ENCODE measurements at places on chromosomes 12 and 14. TPM values are rescaled to one million over a fixed set of nuclear protein-coding genes. Genes with fewer than 3 reads are reported as not detected.

The SLC4A8 gene
- total RNA-seq: 15.0 TPM

The PDE6H gene
- not detected for total RNA-seq

The KERA gene
- total RNA-seq: not detected

The SERPINA9 gene
- total RNA-seq: not detected

The RNASE9 gene
- not detected for total RNA-seq

The CLEC2A gene
- total RNA-seq: not detected

The MSRB3 gene
- 23.8 TPM for total RNA-seq

The CNTN1 gene
- total RNA-seq: 35.6 TPM

The ST8SIA1 gene
- 35.0 TPM for total RNA-seq

The NPFF gene
- total RNA-seq: not detected

The CMA1 gene
- total RNA-seq: not detected

The PRH2 gene
- total RNA-seq: not detected

The KRT83 gene
- not detected for total RNA-seq

The LALBA gene
- total RNA-seq: not detected

The SALL2 gene
- total RNA-seq: 5.8 TPM

The CCDC38 gene
- total RNA-seq: 0.12 TPM

The RND1 gene
- not detected for total RNA-seq

The TAC3 gene
- not detected for total RNA-seq

The DGKA gene
- 31.9 TPM for total RNA-seq

The PPP2R5C gene
- total RNA-seq: 169 TPM

The RILPL2 gene
- 5.9 TPM for total RNA-seq

The LRRC10 gene
- not detected for total RNA-seq

The OTUB2 gene
- 1.3 TPM for total RNA-seq

The CLEC2D gene
- 2.1 TPM for total RNA-seq

The OR4E2 gene
- total RNA-seq: not detected

The MYH7 gene
- total RNA-seq: 1.4 TPM

The POTEG gene
- total RNA-seq: not detected

The NEMP1 gene
- total RNA-seq: 16.4 TPM

The KCNH3 gene
- 2.3 TPM for total RNA-seq

The ANKRD33 gene
- total RNA-seq: not detected

The PPP1R1A gene
- total RNA-seq: 10.7 TPM

The DNAH10 gene
- total RNA-seq: 0.25 TPM

The ZFP36L1 gene
- total RNA-seq: 109 TPM

The DIO3 gene
- total RNA-seq: not detected

The HOXC12 gene
- total RNA-seq: not detected

The NRL gene
- 4.7 TPM for total RNA-seq

All from adrenal gland (tissue), 19 donors.